ENCODE measurements at places on chromosomes 3 and 15.

GRCh38 chr3:168616915-168617314 is 521.2 kb upstream of the GOLIM4 start:
- no peak for DNase-seq

- no peak for DNase-seq
These were observed 42.2 kb downstream of the FOXP1 start for GRCh38 chr3:71541313-71541712.

GRCh38 chr3:4724051-4724629 is 231.0 kb downstream of the ITPR1 start:
- DNase-seq, result no peak

- DNase-seq, result peak; percentile 47
These were observed 2.2 kb upstream of the ITIH1 start for GRCh38 chr3:52774901-52775864.

GRCh38 chr15:50145451-50145872 is 26.4 kb upstream of the ATP8B4 start:
- peak; percentile 14 for DNase-seq

DNA sequence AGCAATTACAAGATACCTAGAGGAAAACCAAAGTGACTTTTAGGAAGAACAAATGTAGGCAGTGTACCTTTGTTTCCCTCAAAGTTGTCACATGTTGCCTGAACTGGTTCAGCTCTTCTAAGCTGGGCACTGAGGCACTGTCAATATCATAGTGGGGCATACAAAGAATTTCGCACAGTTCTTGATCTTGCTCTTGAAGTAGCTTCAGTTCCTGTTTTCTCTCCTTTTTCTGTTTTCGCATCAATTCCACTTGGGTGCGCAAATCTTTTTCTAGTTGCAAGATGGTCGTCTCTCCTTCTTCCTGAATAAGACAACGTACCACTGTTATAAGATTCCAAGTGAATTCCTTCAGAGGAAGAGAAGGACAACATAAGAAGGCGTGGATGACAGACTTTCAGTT is 12.7 kb downstream of the PRC1 start:
- no peak for DNase-seq

- no peak for DNase-seq
These were observed 167.0 kb upstream of the ANKRD28 start for GRCh38 chr3:15964605-15965442.

DNA sequence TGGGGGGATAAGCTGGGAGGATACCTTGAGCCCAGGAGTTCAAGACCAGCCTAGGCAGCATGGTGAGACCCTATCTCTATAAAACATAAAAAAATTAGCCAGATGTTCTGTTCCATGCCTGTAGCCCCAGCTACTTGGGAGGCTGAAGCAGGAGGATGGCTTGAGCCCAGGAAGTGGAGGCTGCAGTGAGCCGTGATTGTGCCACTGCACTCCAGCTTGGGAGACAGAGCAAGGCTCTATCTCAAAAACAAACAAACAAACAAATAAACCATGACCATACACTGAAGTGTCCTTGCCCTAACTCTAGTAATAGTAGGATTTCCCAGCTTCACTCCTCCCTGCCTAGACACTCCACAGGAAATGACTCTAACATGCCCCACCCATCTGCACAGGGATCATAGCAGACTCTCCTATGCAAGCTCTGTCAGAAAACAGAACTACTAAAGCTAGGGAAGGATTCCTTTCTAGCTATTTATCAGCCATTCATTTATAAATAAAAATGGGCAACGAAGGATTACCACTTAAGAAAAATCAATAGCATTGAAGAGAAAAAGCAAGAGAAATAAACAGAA is 4.6 kb downstream of the ERICH6 start:
- no peak for DNase-seq

- no peak for DNase-seq
These were observed 213.1 kb upstream of the ADAMTS9 start for GRCh38 chr3:64900617-64901521.

Measured in NCI-H2029 (cell line).